ENCODE measurements at places on chromosomes 5 and 9.

DNA sequence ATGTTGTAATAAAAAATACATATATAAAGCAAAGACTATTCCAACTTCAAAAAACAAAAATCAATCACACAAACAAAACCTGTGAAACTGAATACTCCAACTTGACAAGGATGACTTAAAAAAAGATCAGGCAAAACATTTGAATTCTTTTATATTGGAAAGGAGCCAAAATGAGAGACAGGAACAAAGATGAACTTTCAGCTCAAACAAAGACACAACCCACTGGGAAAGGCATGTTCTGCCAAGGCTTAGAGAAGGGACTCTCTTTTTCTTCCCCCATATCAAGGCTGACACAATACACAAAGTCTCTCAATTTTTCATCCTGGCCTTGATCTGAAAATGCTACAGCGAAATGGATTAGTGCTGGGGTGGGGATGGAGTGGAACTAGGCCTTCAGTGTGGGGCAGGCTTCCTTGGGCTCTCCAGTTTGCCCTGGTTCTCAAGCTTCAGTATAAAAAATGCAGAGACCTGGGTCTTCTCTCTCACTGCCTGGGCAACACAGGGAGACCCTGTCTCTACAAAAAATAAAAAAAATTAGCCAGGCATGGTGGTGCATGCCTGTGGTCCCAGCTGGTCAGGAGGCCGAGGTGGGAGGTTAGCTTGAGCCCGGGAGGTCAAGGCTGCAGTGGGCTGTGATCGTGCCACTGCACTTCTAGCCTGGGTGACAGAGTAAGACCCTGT, 11.6 kb upstream of the FAM169A start:
- DNase-seq: no peak

DNA sequence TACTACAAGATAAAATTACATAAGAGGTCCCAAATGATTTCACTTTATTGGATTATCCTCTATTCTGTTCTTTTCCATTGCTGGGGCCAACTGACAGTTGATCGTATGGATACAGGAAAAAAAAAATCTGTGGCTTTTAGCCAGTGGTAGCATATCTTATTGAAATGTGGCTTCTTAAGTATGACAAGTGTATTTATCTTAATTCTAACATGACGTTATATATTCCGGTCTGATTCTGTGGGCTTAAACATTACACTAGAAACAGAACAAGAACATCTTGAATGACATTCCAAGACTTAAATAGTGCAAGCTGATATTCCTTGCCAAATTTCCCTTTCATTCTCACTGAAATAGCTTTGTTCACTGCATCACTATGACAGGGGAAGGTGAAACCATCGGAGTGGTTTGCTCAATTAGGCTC, 117.9 kb downstream of the INSYN2B start:
- DNase-seq: no peak

GRCh38 chr5:61167382-61167781, 5.1 kb upstream of the SMIM15 start:
- DNase-seq: no peak

GRCh38 chr9:107667231-107668070, 177.9 kb upstream of the KLF4 start:
- no peak for DNase-seq

GRCh38 chr5:129400395-129400983, 59.6 kb upstream of the ADAMTS19 start:
- DNase-seq: no peak
